ENCODE measurements at places on chromosomes 3 and 15.
A peak's percentile ranks its signal among the peaks of the same experiment; 100 is the strongest.

DNA sequence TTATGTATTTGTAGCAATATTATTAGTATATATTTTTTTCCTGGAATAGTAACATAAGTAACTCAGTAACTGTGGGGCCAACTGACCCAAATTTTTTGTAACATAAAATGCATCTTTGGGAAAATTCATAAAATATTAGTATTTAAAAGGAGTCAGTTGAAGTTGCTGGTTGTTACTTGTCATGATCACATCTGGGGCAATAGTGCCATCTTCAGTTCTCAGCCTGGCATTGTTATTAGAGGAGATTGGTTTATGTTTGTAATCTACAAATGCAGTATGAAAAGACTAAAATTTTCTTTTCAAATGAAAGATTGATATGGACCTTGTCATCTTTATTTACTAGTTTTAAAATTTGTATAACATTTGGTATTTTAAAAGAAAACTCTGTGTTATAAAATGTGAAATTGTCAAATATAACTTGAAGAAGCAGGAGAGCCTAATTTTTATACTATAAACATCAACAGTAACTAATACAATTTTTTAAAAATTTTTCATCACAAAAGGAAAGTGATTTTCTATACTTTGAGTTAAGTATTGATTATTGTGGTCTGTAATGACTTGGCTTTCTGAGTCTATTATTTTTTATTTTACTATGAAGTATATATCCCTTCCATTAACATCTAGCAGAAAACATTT, 38.8 kb upstream of the MLF1 start:
- no peak for DNase-seq

DNA sequence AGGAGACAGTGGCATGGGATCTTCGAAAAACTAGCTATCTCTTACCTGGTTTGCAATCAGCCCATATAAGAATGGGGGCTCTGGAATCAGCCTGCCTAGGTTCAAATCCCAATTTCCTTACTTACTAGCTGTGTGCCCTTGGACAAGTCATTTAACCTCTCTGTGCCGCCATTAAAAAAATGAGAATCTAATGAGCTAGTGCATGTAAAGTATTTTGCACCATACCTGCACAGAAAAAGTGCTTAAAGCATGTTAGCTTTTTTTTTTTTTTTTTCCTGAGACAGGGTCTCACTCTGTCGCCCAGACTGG, 181.8 kb downstream of the SHQ1 start:
- DNase-seq = no peak

- DNase-seq = no peak
Measured at GRCh38 chr3:133227813-133228212, 172.0 kb upstream of the BFSP2 start.

- DNase-seq = peak; percentile 38
Measured at GRCh38 chr3:129304146-129304961, 25.7 kb downstream of the HMCES start.

DNA sequence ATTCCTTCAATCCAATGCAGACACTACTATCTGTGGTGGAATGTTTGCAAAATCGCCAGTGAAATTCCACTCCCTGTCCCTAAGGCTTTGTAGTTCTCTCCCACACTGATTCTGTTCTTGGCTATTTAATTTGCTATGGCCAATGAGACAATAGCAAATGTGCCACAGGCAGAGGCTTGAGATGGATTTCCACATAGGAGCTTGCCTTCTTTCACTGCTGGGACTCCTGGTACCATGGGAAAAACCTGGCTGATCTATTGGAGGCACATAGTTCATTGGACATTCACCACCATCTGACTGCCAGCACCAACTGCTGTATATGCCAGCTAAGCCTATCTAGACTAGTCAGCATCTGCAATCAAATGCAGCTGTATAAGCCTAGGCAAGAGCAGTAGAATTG, 103.8 kb downstream of the NR1D2 start:
- DNase-seq = no peak
